ENCODE measurements at places on chromosomes 16 and 17.

GRCh38 chr17:54727624-54728023, 173.0 kb upstream of the TOM1L1 start:
- no peak for DNase-seq

GRCh38 chr17:9219631-9220397, 198.5 kb downstream of the NTN1 start:
- no peak for DNase-seq

GRCh38 chr17:55660178-55660886, 62.3 kb downstream of the TMEM100 start:
- DNase-seq = no peak

DNA sequence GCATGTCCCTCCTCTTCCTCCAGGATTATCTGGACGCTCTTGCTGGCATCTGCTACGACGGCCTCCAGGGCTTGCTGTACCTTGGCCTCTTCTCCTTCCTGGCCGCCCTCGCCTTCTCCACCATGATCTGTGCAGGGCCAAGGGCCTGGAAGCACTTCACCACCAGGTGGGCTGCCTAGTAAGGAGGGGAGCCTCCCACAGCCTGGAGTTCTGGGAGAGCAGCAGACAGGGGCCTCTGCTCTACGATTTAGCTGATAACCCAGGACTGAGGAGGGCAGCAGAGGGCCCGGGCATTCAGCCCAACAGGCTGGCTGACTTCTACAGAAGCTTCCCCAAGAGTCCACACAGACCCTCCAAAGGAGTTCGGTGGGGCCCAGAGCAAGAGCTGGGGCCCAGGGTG, 21.8 kb upstream of the DNAI2 start:
- DNase-seq = no peak

DNA sequence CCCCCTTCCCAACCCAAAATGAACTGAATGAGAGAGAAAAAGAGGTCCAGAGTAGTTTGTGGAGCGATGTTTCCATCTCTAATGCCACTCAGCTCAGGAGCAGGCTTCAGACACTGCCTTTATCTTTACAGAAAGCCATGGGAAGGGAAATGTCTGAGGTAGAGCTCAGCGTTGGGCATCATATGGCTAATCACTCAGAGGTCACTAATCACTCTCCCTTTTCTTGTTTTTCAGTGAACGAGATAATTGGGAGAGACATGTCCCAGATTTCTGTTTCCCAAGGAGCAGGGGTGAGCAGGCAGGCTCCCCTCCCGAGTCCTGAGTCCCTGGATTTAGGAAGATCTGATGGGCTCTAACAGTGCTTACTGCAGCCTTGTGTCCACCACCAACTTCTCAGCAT, 9.8 kb downstream of the ESRP2 start:
- no peak for DNase-seq

GRCh38 chr17:50693036-50693682, 14.6 kb downstream of the ANKRD40 start:
- no peak for DNase-seq

DNA sequence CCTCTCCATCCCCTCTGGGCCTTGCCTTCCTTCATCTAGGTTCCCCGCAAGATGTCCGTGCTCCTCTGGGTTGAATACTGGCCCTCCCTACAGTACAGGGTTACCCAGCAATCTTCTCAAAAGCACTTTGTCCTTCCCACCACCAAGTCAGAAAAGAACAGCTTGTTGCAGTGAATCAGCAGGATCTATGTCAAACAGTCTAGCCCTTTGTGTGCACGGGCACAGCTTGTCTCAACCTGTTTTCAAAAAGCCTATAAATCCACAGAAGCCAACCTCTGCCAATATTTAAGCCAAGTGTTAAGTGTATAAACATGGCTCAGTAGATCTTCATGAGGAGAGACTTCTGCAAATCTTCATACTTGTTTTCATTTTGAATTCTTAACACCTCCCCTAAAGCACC, 25.2 kb downstream of the C17orf67 start:
- no peak for DNase-seq

- peak; percentile 98 for DNase-seq
Observed at GRCh38 chr17:56681561-56682266, 88.2 kb downstream of the NOG start.

DNA sequence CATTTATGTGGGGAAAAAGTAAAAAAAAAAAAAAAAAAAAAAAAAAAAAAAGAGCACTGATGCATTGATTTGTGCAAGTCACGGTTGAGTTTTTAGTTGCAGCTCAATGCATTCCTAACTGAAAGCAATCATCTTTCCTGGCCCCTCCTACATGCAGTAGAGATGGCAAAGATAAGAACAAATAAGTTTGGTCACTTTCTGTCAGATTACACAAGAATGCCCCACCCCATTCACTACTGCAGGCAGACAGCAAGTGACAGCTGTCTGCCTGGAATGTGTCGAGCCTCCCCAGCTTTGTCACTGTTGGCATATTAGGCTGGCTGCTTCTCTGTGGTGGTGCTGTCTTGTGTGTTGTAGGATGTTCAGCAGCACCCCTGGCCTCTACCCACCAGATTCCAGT, 243.5 kb downstream of the FOXL1 start:
- DNase-seq = no peak

DNA sequence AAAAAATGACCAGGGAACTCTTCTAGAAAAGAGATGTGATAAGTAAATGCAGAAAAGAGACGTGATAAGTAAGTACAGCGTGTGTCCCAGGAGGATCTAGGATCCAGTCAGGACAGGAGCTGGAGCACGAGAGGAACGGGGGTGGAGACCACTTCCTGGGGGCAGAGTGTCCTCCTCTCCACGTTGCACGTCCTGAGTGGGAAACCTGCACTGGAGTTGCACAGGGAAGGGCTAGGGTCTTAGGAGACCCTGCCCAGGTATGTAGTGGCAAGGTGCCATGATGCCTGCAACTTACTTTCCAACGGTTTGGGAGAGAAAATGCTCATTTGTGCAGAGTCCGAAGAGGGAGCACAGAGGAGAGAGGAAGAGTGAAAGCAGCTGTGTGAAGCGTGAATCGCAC, 55.8 kb downstream of the RNF213 start:
- DNase-seq = no peak

- DNase-seq = no peak
Observed at GRCh38 chr17:57603546-57603945, 141.6 kb downstream of the CCDC182 start.

DNA sequence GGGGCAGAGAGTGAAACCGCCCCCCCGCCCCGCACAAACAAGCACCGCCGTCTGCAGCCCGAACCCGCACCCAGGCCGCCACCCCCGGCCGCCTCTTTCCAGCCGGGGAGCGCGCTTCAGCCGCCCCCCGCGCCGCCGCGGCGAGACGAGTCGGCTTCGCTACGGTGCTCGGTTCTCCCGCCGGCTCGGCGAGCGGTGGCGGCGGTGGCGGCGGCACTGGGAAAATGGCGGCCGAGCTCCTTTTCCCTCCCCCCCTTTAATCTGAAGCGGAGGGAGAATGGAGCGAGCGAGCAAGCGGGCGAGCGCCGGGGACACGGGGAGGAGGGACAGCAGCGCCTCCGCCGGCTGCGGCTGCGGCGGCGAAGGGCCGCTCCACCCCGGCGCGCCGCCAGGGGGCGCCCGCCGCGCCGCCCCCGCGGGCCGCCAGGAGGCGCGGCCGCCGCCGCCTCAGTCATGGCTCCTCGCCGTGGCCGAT, at the start of gene KANSL1:
Gene KANSL1 (minus strand): TSS at position 279 of the 475 bp plus-strand sequence. CDS start 21,286 bp downstream, outside the sequence.
- no peak for DNase-seq

- DNase-seq = no peak
Observed at GRCh38 chr17:76934561-76935320, 66.5 kb downstream of the MGAT5B start.

DNA sequence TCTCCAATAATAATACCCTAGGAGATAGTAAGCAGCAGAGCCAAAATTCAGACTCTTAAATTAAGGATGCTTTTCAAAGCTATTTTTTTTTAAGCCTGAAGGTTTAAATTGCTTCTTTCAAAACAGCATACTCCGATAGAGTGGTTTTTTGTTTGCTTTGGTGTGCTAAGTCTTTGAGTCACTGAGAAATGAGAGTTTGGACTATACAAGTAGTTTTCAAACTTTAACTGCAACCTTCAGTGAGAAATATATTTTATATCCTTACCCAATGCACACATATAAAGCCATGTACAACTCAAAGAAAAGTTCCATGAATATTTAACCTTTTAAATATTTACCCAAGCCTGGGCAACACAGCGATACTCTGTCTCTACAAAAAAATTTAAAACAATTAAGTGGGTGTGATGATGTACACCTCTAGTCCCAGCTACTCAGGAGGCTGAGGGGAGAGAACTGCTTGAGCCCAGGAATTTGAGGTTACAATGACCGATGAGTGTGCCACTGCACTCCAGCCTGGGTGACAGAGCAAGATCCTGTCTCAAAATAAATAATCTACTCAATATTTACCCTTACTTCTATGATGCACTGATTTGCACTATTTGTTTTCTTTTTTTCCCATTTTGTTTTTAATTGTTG, 19.2 kb downstream of the DCUN1D3 start:
- no peak for DNase-seq

DNA sequence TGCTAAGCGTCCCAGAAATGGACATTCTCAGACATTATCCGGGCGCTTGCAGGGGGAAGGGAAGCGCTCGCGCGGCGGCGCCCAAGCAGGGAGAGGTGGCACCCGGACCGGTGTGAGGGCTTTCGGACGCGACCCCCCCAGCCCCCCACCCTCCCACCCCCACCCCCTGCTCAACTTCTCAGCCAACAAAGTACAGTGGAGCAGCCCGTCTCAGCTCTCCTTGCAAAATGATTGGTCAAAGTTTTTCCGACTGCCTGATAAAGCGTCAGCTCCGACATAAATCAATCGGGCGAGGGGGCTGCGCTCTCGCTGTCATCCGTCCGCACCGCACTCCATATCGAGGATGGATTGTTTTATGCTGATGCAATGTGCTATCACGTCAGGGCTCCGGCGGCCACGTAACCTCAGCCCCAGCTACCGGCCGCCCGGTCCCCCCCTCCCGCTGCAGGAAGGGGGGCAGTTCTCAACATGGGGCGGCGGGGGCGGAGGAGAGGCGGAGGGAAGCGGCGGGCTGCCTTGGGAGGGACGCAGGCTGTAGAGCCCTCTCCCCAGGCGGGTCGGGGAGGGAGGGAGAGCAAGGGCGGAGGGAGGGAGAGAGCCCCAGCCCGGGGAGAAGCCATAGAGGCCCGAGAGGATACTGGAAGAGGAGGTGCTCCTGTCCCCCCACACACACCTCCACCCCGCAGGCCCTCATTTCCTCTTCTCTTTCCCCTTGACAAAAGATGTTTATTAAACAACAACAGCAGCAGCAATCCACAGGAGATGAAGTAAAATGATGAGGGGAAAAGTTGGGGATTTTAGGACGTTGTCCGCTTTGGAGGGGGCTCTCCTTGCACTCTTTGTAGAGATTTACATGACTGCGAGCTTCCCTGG, at the start of gene HOXB9:
Gene HOXB9 (minus strand): TSS at position 114 of the 873 bp plus-strand sequence. CDS start 89 bp downstream, at position 25.
- DNase-seq = peak; percentile 83

GRCh38 chr16:14640538-14640937, 7.8 kb downstream of the BFAR start:
- no peak for DNase-seq

DNA sequence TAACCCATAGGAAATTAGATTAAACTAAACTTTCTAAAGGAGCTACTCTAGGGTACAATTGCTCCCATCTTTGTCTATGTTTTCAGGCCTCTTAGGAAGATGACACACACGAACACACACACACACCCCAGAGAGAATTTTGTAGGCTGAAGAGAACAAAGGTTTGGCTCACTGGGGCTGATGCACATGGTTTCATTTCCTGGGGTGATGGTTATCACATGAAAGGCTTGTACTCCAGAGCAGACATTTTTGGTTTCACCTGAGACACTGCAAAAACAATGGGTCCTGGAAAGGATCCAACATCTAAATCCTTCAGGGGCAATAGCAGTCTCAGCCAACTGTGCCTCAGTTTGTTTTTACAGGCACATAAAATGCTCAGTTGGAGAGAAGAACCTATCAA, 62.8 kb downstream of the GRB7 start:
- no peak for DNase-seq

- DNase-seq = no peak
Observed at GRCh38 chr16:28609631-28610594, at the start of gene SULT1A1. Gene SULT1A1, minus strand, starts transcription at chr16:28610044. Its CDS starts 1,189 bp downstream, at chr16:28608855.

DNA sequence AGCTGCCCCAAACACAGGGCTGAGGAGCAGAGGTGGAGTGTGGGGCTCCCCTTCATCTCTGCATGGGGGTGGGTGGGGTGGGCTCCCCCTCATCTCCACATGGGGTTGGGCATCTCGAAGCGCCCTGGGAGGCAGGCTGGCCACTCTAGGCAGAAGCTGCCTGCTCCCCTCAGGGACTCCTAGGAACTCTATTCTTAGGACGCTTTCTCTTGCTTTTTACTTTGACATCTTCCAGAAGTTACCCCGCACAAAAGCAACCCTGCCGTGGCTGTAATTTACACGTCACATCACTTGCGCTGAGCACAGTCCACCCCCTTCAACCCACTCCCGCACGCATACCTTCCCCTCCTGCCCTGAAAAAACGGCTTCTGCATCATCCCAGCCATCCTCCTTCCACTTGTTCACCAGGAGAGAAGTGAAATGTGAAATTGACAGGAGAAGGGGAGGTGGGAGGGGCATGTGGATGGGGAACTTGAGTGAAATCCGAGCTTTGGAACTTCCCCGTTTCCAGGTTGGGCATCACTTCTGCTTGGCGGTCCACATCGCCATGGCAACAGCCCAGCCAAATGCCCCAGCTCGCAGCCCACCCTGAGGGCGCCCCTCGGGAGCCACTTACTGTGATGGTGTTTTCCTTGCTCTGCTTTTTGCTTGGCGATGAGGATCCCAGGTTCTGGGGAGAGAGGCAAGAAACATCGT, 53.7 kb upstream of the RCVRN start:
- DNase-seq = no peak

DNA sequence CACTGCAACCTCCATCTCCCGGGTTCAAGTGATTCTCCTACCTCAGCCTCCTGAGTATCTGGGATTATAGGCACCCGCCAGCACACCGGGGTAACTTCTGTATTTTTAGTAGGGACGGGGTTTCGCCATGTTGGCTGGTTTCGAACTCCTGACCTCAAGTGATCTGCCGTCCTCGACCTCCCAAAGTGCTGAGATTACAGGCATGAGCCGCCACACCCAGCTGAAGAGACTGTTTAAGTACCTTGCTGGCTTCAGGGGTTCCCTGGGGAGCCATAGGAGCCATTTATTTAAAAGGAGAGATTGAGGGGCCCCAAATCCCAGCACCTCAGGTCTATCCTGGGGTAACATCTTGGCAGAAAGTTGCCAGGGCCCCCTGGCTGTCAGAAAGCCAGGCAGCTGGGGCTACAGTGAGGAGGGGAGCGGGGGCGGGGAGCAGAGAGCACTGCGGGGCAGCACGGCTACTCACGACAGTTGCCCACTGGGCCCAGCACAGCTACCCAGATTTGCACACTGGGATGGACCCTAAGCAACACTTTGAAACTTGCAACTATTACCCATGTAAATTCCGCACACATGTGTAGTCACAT, 1.6 kb downstream of the SNAI3 start:
- DNase-seq = no peak

GRCh38 chr17:4834681-4835020, 1.5 kb downstream of the MINK1 start:
- no peak for DNase-seq

- DNase-seq = no peak
Observed at GRCh38 chr16:85667841-85668413, 20.8 kb downstream of the GINS2 start.

GRCh38 chr17:64244165-64244564, 18.9 kb downstream of the TEX2 start:
- DNase-seq = no peak

Data from kidney epithelial cell (primary cell).